ENCODE measurements at places on chromosomes 4 and X.

- DNase-seq = no peak
Measured at GRCh38 chr4:110609044-110609750, 13.7 kb downstream of the PITX2 start.

- DNase-seq = no peak
Measured at GRCh38 chrX:127011629-127012028, 192.1 kb downstream of the PRR32 start.

GRCh38 chr4:135244056-135244455 is 1042.5 kb upstream of the PABPC4L start:
- peak; percentile 28 for DNase-seq

- no peak for DNase-seq
Measured at GRCh38 chr4:87015416-87015815, 80.6 kb downstream of the AFF1 start.

- DNase-seq = peak; percentile 43
Measured at GRCh38 chr4:150079081-150079581, 886 bp downstream of the DCLK2 start.

DNA sequence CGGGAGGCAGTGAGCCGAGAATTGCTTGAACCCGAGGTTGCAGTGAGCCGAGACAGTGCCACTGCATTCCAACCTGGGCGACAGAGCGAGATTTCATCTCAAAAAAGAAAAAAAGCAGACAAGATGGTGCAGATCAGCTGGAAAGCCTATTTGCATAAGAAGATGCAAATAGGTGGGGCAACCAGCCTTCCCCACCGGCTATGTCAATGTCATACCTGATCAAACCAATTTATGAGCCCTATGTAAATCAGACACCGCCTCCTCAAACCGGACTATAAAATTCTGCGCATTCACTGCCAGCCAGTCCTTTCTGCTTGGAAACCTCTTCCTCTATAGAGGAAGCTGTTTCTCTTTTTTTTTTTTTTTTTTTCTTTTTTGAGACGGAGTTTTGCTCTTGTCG is 64.5 kb upstream of the CHRNA9 start:
- DNase-seq = no peak

GRCh38 chr4:38177035-38177546 is 216.9 kb downstream of the PTTG2 start:
- peak; percentile 67 for DNase-seq

DNA sequence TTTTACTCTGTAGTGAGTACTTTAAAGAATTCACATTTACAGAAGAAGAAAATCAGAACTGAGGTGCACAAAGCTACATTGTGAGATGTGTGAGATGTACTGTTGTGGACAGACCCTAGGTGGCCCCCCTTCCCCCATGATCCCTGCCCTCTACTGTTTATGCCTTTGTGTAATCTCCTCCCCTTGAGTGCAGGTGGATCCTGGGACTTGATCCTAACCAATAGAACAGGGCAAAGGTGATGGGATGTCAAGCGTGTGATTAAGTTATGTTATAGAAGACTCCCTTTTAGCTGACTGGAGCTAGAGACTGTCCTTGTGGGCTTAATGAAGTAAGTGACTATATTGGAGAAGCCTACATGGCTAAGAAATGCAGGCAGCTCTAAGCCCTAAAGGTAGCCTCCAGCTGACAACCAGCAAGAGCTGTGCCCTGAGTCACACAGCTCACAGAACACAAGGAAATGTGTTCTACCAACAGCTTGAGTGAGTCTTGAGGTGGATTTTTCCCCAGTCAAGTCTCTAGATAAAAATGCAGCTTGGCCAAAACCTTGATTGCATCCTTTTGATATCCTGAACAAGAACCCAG is 225.2 kb upstream of the LEF1 start:
- DNase-seq = no peak

GRCh38 chr4:86472377-86473019 is 112.6 kb upstream of the MAPK10 start:
- no peak for DNase-seq

DNA sequence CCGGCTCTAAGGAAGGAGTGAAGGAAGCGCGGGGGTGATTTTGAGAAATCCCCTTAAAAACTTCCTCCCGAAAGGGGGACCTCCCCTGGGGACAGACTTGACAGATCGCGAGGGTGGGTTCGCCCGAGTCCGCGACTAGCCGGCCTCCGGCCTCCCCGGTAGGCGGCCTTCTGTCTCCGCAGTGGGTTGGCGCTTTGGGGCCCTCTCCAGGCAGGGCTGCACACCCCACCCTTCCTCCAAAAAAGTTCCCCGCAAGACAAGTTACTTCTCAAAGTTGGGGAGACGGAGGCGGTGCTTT is 24.8 kb downstream of the HOPX start:
- no peak for DNase-seq

DNA sequence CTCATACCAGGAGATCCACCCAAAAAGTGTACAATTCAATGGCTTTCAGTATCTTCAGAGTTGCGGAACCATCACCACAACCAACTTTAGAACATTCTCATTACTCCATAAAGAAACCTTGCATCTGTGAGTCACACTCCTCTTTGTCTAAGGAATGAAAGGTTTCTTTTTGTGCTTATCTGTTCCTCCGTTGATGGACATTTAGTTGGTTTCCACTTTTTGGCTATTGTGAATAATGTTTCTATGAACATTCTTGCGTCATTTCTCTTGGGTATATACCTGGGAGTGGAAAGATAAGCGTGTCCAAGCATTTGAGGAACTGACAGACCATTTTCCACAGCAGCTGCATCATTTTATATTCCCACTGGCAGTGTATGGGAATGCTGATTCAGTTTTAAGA is 10.6 kb downstream of the FAM184B start:
- DNase-seq = no peak

DNA sequence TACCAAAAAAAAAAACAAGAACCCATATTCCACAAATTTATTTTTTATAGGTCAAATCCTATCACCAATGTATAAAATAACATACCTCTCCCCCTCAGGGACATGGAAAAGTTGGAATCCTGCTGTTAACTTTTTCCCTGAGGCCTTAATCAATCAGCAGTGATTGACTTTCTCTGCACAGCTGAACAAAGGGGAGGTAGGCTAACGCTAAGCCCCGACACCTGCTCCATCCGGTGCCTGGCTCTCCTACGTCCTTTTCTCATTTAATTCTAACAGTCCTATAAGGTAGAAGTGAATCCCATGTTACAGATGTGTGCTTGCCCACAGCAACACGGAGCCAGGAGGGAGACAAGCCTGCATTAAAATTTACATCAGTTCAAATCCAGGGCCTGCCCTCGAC is 2.8 kb downstream of the CENPU start:
- DNase-seq = no peak

DNA sequence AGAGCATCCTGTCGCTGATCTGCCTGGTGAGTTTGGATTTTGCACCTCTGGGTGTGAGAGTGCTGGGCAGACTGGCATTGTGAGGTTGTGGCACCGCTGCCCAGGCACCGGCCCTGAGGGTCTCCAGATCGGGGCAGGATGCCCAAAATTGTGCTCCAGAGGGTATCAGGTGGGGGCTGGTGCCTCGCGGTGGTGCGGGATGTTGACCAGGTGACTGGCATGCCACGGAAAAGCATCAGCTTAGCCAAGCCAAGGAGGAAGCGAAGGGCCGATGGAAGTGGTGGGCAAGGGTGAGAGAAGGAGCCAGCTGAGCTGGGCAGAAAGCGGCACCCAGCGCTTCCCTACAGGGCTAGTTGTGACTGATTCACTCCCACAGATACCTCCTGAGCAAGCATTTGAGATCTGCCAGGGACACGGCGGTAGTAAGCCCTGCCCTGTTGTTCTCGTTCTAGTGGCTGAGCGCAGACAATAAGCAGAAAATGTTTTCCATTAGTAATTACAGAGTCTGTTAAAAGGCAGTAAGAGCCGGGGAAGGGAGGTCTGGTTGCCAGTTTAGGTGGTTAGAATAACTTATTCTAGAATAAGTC is 809 bp downstream of the ZFP92 start:
- DNase-seq = no peak

- DNase-seq = peak; percentile 3
Measured at GRCh38 chrX:148691456-148691855, 191.0 kb downstream of the AFF2 start.

- DNase-seq = peak; percentile 37
Measured at GRCh38 chrX:118360429-118361125, 14.7 kb downstream of the WDR44 start.

DNA sequence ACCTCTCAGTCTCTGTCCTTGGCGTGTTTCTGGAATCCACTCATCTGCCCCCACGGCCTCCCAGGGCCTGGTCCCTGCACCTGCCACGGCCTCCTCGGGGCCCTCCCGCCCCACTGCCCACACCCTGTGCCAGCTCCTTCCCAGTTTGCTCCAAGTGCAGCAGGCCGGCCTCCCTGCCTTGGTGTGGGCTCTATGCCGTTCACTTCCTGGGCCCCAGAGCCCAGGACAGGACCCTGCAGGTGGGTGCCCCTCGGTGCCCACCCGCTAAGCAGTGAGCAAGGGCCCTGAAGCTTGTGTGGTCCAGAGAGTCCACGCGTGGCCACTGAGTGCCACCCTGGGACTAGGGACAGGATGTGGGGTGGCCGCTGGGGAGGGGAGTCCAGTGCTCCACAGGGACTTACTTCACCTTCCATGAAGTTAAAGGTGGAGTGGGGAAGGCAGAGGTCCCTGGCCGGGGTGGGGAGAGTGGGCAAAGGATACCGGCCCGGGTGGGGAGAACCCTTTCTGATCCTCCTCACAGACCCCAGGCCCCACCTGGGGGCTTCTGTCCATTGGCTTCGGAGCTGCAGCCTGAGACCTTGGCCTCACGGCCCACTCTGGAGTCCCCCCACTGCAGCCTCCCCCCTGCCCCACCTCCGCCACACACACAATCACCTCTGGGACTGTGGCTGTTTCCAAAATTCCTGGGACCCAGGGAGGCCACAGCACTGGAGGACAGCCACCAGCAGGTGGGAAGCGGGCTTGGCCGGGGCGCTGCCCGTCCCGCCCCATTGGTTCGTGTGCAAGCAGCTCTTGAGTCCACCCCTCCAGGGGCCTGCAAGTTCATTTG is 60.0 kb upstream of the NKX1-1 start:
- no peak for DNase-seq

DNA sequence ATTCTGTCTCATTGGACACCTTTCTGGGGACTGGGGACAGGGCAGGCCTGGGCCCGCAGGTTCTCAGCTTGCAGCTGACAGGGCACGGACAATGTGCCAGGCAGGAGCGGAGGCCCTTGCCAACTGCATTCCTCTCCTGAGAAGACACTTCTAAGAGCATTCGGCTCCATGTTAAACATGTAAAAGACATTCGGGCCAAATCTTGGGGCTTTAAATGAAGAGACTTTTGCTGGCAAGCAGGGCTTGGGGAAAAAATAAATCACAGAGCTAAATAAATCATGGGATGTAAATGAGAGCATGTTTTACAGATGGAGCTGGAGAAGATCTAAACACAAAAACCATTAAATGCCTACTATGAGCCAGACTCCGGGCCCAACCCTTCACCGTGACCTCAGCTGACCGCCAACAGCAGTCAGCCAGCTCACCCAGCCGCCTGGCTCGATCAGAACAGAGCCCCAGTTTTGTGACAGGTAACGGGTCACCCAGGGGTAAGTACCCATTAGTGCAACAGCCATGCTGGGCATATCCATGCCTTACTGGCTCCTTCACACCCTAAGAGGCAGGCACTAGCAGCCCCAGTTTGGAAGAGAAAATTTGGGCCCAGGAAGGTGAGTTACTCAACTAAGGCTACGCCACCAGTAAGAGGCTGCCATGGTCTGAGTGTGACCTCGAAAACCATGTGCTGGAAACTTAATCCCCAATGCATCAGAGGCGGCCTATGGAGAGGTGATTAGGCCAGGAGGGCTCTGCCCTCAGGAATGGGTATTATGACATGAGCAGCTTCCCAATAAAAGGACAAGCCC is 14.7 kb downstream of the WDR1 start:
- no peak for DNase-seq

GRCh38 chrX:16124201-16124600 is 836 bp downstream of the GRPR start:
- no peak for DNase-seq

GRCh38 chr4:24245491-24245820 is 338.9 kb downstream of the DHX15 start:
- no peak for DNase-seq

GRCh38 chr4:44661940-44662622 is 10.7 kb upstream of the YIPF7 start:
- no peak for DNase-seq

- DNase-seq = no peak
Measured at GRCh38 chr4:163758032-163758431, 263.5 kb downstream of the TMA16 start.

DNA sequence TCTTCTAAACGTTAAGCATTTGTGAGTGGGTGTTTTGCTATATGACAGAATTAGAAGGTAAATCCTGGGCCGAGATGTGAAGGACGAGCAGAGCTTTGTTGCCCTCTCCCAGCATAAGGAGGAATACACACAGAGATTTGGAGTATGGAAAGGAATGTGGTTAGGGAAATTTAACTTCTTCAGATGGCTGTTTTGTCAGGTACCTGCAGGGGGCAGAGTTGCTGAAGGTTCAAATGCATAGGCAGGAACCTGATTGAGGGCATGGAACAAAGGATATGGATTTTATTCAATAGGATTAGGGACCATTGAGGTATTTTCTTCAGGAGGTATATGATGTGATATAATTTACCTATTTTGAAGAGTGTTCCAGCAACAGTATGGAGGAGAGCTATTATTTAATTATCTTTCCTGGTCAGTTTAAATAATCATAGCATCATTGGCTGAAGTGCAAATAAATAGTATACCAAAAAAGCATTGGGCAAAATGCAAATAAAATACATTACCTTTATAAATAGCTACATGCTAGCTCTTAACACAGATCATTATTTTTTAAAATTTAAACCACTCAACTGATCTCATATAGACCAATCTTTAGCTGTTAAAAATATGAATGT is 143.6 kb downstream of the SLIT2 start:
- DNase-seq = no peak

DNA sequence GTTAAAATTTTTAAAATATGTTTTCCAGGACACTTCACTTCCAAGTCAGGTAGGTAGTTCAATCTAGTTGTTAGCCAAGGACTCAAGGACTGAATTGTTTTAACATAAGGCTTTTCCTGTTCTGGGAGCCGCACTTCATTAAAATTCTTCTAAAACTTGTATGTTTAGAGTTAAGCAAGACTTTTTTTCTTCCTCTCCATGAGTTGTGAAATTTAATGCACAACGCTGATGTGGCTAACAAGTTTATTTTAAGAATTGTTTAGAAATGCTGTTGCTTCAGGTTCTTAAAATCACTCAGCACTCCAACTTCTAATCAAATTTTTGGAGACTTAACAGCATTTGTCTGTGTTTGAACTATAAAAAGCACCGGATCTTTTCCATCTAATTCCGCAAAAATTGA is 49.7 kb downstream of the XIAP start:
- no peak for DNase-seq

- DNase-seq = no peak
Measured at GRCh38 chr4:59200992-59201391, 1999.1 kb upstream of the ADGRL3 start.

- no peak for DNase-seq
Measured at GRCh38 chrX:153984351-153985178, 12.0 kb downstream of the TMEM187 start.

GRCh38 chr4:176189891-176190795 is 5.2 kb downstream of the SPATA4 start:
- DNase-seq = peak; percentile 3
